ENCODE measurements at places on chromosomes 4 and X.

- peak; percentile 25 for DNase-seq
Measured at GRCh38 chr4:98601708-98602107, 56.7 kb downstream of the TSPAN5 start.

- no peak for DNase-seq
Measured at GRCh38 chr4:140764785-140765392, 8.7 kb upstream of the TBC1D9 start.

DNA sequence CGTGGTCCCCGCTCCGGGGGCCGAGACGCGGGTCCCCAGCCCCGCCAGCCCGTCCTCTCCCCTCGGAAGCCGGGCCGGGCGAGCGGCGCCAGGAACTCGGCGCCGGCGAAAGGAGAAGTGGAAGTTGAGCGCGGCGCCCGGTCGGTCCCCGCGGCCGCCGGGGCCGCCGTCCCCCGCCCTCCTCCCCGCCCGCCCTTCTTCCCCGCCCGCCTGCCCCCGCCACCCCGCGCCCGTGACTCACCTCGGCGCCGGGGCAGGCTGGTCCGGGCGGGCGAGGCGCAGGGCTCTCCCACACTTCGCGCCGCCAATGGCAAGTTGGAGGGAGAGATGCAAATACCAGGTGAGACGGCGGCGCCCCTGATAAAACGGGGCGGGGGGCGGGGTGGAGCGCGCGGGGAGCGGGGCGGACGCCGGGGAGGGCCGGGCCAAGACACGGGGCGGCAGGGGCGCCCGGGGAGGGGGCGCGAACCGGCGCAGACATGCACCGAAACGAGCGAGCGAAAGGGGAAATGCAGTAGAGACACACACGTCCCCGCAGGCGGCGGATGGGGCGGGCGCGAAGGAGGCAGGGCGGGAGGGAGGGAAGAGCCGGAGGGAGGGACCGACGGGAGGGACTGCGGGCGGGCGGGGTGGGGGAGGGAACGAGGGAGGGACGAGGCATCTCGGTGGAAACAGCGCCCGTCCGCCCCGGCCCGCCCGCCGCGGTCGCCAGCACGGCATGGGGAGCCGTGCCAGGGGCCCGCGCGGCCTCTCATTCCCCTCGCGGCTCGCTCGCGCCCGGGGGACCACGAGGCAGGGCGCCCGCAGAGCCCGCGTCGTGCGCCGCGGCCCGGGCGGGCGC lies at the start of gene ELF4:
TSS of gene ELF4 (minus strand) at position 119 of the 841 bp plus-strand sequence. CDS start 29,167 bp downstream, outside the sequence.
- peak; percentile 66 for DNase-seq

DNA sequence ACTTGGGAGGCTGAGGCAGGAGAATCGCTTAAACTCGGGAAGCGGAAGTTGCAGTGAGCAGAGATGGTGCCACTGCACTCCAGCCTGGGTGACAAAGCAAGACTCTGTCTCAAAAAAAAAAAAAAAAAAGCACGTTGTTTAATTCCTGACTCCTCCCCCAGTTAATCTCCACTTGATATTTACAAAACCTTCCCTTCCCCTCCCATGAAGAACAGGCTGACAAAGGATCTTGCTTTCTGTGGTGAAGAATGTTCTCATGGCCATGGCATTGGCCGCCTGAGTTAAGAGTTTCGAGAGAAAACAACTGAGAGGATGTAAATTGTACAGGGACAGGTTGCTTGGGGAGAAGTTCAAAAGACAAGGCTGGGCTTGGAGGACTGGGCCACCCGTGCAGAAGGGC lies 168.2 kb upstream of the BCOR start:
- DNase-seq: no peak

DNA sequence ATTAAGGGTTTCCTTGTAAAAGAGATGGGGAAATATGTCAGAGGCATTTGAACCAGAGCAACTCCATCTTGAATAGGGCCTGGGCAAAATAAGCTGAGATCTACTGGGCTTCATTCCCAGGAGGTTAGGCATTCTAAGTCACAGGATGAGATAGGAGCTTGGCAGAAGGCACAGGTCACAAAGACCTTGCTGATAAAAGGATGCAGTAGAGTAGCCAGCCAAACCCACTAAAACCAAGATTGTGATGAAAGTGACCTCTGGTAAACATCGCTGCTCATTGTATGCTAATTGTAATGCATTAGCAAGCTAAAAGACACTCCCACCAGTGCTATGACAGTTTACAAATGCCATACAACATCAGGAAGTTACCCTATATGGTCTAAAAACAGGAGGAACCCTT lies 1390.3 kb downstream of the RAPGEF2 start:
- no peak for DNase-seq

- peak; percentile 50 for DNase-seq
Measured at GRCh38 chr4:56817840-56818491, 3.5 kb downstream of the SPINK2 start.

All from activated naive CD8-positive, alpha-beta T cell treated with anti-CD3 and anti-CD28 coated beads for 36 hours (primary cell).